ENCODE measurements at places on chromosomes 13 and 19. TPM values are rescaled to one million over a fixed set of nuclear protein-coding genes. Genes with fewer than 3 reads are reported as not detected.

- no peaks in the 10 kb centered on the region for H3K27me3 ChIP-seq
- no peaks in the 10 kb centered on the region for H3K4me1 ChIP-seq
- H3K36me3 ChIP-seq = no peaks in the 10 kb centered on the region
- DNase-seq = no peak
These were observed 164.7 kb downstream of the KATNAL1 start for GRCh38 chr13:30142486-30143211.

GRCh38 chr13:85528491-85529217 is 270.6 kb downstream of the SLITRK6 start:
- H3K36me3 ChIP-seq = no peaks in the 10 kb centered on the region
- H3K27ac ChIP-seq = no peak overlapping the region
- H3K4me3 ChIP-seq = no peak overlapping the region
- DNase-seq = no peak
- H3K27me3 ChIP-seq = no peaks in the 10 kb centered on the region

SCN1B gene
- 3.9 TPM for total RNA-seq

ZNF432 gene
- 5.8 TPM for total RNA-seq

APOE gene
- total RNA-seq = 37.5 TPM

- H3K36me3 ChIP-seq = no peaks in the 10 kb centered on the region
- no peaks in the 10 kb centered on the region for H3K27me3 ChIP-seq
- no peak overlapping the region for H3K4me3 ChIP-seq
- H3K4me1 ChIP-seq = no peaks in the 10 kb centered on the region
- H3K27ac ChIP-seq = no peak overlapping the region
These were observed 22.3 kb downstream of the LAMP1 start for GRCh38 chr13:113319371-113319770.

Data from Peyer's patch (tissue), 4 donors.